ENCODE measurements at places on chromosomes 3 and 15. TPM values are rescaled to one million over a fixed set of nuclear protein-coding genes. Genes with fewer than 3 reads are reported as not detected.

DNA sequence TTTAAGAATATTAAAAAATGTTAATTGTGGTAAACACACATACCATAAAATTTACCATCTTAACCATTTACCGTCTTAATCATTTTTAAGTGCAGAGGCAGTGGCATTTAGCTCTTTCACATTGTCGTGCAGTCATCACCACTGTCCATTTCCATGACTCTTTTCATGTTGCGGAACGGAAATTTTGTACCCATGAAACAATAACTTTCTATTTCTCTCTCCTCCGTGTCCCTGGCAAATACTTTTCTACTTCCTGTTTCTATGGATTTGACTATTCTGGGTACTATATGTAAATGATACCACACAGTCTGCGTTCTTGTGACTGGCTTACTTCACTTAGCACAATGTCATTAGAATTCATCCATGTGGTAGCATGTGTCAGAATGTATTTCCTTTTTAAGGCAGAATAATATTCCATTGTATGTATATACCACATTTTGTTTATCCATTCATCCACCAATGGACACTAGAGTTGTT lies 27.9 kb downstream of the AKAP13 start:
- DNase-seq: no peak
- H3K27ac ChIP-seq: no peak overlapping the region
- H3K27me3 ChIP-seq: no peaks in the 10 kb centered on the region
- peaks cover 53% of the 10 kb centered on the region for H3K4me1 ChIP-seq
- no peaks in the 10 kb centered on the region for H3K36me3 ChIP-seq

- DNase-seq: no peak
- H3K4me3 ChIP-seq: no peak overlapping the region
- no peaks in the 10 kb centered on the region for H3K36me3 ChIP-seq
- H3K27ac ChIP-seq: no peak overlapping the region
Measured at GRCh38 chr15:28909958-28910500, 24.3 kb downstream of the APBA2 start.

- peaks cover 17% of the 10 kb centered on the region for H3K36me3 ChIP-seq
- DNase-seq: no peak
- H3K27me3 ChIP-seq: no peaks in the 10 kb centered on the region
- H3K4me1 ChIP-seq: peaks cover 6% of the 10 kb centered on the region
- H3K27ac ChIP-seq: no peak overlapping the region
Measured at GRCh38 chr15:60462027-60462426, 16.9 kb downstream of the ICE2 start.

DNA sequence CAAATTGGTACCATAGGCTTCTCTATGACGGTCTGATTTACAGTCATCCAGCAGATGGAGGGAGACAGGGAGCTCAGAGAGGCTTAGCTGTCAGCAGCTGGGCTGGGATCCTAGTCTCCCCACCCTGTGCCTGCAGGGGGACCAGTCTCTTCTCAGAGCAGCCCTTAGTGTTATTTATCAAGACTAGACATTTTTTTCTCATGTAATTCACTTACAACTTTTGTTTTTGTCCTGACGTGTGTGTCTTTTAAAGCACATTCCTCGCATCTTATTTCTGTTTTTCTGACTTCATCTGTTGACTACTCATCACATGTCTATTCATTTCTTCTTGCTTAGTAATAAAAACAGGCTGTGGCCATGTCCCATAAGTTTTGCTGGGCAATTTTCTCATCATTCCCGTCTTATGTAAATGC lies 116.1 kb downstream of the KLF13 start:
- peak overlapping the region; percentile 11 for H3K27ac ChIP-seq
- no peaks in the 10 kb centered on the region for H3K27me3 ChIP-seq
- H3K4me3 ChIP-seq: no peak overlapping the region
- no peaks in the 10 kb centered on the region for H3K4me1 ChIP-seq
- no peaks in the 10 kb centered on the region for H3K36me3 ChIP-seq
- DNase-seq: no peak

DNA sequence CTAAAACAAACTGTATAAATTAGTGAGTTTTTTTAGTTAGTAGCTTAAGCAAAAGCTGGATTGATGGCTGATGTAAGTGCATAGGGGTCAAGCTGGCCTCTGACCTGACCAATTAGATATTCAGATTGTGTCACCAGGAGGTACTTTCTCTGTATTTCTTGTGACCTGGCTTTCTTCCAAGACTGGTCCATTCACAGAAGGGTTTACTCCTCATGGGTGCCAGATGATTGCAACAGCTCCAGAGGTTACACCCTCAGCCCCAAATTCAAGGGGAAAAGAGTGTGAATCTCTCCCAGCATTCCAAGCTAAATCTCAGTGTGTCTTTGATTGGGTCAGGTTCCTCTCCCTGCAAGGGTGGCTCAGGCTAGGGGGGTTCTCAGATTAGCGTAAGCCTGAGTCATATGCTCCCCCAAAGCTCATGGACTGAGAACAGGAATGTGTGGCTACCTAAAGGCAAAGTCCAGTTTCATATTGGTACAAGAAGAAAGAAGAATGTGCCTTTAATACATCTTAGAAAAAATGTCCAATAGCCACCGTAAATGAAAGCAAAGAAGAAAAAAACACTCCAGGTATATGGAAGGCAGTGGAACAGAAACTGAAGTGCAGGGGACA lies 16.5 kb downstream of the PML start:
- no peaks in the 10 kb centered on the region for H3K36me3 ChIP-seq
- H3K4me3 ChIP-seq: no peak overlapping the region
- no peak for DNase-seq
- H3K27me3 ChIP-seq: no peaks in the 10 kb centered on the region

GRCh38 chr3:23271876-23272741 lies 69.0 kb downstream of the UBE2E2 start:
- no peaks in the 10 kb centered on the region for H3K27me3 ChIP-seq
- no peak for DNase-seq
- no peaks in the 10 kb centered on the region for H3K36me3 ChIP-seq
- H3K27ac ChIP-seq: no peak overlapping the region
- H3K4me3 ChIP-seq: no peak overlapping the region

Gene C15orf40
- 27.0 TPM for total RNA-seq

Gene KCNMB2
- total RNA-seq: not detected

Gene RTP4
- 1.0 TPM for total RNA-seq
